ENCODE measurements at places on chromosomes 3 and 15.

GRCh38 chr3:188841906-188842305 lies 329.9 kb upstream of the TPRG1 start:
- no peak for DNase-seq

DNA sequence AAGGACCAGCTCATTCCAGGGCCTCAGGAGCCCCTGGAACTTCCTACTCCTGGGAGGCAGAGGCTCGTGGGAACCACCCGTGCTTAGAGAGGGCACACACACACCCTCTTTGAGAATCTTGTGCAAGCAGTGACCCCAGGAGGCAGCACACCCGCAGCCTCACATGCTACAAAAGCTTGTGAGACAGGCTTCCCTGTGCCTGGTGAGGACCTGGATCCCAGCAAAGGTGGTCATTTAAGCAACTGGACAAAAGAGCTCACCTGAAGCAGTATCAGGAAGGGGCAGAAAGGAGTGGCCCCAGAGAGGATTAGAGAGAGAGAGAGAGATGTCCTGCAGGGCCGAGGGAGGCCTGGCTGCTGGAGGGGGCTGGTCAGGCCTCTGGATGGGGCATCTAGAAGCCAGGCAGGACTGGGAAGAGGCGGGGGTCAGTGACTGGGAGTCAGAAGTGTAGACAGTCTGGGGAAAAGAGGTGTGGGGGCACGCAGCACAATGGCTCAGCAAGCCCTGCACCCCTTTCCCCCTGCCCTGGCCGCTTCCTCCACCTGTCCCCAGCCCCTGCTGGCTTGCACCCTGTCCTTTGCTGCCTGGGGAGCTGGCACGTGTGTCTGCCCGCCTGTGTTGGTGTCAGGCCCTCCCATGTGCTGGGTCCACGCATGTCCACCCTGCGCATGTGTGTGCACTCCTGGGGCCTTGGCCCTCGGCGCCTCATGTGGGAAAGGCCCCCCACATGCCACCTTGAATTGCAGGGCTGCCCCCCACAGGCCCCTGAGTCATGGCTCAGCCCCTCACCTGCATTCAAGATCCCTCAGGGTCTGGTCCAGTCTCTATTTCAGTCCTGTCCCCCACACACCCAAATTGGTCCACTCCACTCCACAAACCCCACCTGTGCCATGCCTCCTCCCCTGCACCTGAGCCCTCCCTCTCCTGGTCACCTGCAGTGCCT lies 36.9 kb downstream of the TSPAN3 start:
- no peak for DNase-seq

DNA sequence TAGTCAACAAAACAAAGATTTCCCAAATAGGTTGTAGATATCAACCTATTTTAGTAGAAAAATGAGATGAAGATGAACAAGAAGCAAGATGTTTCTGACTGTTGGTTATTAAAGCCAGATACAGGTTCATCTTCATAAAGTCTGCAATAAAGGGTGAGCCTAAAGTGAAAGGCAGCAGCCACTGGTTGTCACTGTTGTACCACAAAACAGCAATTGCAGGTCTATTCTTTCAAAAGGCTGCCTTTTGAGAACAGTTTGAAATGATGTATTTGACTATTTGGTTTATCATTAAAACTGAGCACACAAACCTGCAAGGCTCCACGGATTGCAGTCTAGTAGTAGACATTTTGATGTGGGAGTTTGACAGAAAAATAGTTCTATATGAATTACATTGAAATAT lies 543.4 kb downstream of the GBE1 start:
- DNase-seq: no peak

GRCh38 chr15:88621789-88622604 lies 857 bp downstream of the AEN start:
- no peak for DNase-seq

- no peak for DNase-seq
Observed at GRCh38 chr3:14959359-14959943, 12.1 kb downstream of the NR2C2 start.

- no peak for DNase-seq
Observed at GRCh38 chr3:173191611-173192010, 50.6 kb upstream of the SPATA16 start.

GRCh38 chr3:131485119-131485518 lies 17.7 kb downstream of the MRPL3 start:
- no peak for DNase-seq
